ENCODE measurements at places on chromosomes 16 and 17.

DNA sequence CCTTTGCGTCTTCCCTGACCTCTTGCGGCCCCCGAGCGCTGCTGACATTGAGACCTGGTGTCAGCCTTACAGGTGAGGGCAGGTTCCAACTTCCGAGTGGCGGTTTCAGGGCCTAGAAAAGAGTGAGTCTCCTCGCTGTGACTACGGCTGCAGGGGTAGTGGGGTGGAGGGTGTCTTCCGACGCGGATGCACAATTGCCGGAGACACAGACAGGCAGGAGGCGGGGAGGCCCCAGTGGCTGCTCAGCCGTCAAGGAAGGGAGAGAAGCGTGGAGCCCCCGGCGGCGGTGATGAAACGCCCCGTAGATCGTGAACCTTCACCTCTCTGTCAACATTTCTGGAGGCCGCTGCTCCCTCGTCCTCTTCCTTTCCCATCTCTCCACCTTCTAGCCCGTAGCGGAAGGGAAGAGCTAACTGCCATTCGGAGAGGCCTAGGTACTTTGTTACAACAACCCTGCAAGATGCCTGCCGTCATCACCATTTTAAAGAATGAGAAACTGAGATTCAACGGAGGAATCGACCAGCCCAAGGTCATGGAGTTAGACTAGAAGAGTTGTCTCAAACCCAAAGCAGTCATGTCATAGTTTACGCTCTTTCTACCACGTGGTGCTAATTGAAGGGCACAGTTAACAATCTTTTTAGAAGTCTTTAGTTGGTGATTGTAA lies 485 bp downstream of the DNAJA3 start:
- no peak for DNase-seq

DNA sequence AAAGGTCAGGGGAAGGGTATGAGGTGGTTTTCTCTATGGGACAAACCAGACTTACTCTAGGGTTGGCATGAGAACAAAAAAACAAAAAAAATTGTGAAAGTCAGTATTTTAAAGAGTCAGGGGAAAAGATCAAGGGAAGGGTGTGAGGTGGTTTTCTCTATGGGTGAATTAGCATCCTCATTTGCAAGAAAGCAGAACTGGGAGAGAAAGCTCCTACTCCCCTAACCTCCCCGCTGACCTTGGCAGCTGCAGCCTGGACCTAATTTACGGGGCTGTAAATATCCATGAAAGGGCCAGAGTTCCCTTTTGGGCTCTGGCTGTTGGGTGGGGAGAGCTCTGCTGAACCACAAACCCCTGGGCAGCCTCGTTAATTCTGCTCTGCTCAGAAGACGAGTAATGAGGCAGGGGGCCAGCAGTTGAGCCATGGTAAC lies 10.6 kb downstream of the RHBDL3 start:
- DNase-seq = no peak

- DNase-seq = no peak
These were observed 47.7 kb downstream of the CCDC42 start for GRCh38 chr17:8696906-8697305.

DNA sequence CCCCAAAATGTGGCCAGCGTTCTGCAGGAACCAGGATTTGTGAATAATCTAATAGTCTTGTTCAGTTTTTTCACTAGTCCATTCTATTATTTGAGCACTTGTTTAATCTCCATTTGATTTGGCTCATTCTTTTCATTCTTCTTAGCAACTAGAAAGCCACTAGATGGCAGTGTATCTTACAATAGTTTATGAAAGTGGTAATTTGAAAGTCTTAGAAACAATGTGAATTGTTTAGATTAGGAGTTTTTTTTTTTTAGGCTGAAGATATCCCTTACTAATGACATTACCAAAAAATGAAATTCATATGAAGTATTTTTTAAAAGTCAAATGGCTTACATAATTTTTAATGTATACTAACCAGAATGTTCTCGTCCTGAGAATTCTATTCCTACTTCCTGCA lies 6.7 kb downstream of the ERI2 start:
- no peak for DNase-seq

DNA sequence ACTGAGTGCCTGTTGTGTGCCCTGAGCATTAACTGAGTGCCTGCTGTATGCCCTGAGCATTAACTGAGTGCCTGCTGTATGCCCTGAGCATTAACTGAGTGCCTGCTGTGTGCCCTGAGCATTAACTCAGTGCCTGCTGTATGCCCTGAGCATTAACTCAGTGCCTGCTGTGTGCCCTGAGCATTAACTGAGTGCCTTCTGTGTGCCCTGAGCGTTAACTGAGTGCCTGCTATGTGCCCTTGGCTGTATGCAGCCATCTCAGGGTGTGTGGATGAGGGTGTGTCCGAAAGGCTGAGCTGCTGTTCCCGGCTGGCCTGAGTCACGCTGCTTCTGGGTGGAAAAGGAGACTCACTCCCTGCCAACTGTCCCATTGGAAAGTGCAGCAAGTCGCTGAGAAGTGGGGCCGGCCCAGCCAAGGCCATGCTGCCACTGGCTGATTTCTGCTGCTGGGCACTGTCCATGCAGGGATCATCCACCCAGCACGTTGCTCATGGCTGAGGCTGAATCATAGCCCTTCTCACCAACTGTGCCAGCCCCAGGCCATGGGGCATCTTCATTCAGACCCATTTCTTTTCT lies 113.8 kb downstream of the OR1D5 start:
- DNase-seq = no peak

DNA sequence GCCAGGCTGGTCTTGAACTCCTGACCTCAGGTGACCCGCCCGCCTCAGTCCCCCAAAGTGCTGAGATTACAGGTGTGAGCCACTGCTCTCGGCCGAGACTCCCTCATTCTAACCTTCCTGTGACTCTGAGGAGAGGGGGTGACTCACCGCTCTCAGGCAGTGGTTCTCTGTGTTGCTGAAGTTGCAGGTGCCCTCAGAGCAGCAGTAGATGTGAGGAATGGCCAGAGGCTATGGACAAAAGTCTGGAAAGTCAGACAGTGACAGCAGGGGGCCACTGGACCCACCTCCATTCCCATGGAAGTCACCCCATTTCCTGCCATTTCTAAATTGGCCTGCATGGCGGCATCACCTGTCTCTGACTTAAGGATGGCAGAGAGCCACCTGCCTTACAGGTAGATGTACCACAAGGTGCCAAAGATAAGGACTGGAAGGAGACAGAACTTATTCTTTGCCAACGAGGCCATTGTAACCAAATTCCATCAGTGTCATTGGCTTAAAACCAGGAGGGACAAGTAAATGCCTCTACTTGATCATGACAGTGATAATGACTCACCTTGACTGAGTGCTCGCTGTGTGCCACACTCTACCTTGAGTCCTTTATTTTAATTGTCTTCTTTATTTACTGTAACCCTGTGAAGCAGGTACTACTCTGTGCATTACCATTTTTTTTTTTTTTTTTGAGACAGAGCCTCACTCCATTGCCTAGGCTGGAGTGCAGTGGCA lies 15.3 kb upstream of the CNOT1 start:
- DNase-seq = no peak

GRCh38 chr17:58480090-58480489 lies 8.1 kb downstream of the HSF5 start:
- no peak for DNase-seq

GRCh38 chr17:79547586-79547985 lies 63.3 kb downstream of the RBFOX3 start:
- DNase-seq = no peak

DNA sequence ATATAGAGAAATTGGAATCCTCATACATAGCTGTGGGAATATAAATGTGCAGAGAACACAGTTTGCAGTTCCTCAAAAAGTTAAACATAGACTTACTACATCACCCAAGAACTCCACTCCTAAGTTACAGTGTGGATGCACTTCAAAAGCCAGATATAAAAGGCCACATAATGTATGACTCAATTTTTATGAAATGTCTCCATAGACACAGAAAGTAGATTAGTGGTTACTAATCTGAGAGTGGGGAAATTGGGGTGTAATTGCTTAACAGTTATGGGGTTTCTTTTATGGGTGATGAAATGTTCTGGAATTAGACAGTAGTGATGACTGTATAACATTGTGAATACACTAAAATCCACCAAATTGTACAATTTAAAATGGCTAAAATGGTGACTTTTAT lies 60.9 kb downstream of the CACNG1 start:
- no peak for DNase-seq

DNA sequence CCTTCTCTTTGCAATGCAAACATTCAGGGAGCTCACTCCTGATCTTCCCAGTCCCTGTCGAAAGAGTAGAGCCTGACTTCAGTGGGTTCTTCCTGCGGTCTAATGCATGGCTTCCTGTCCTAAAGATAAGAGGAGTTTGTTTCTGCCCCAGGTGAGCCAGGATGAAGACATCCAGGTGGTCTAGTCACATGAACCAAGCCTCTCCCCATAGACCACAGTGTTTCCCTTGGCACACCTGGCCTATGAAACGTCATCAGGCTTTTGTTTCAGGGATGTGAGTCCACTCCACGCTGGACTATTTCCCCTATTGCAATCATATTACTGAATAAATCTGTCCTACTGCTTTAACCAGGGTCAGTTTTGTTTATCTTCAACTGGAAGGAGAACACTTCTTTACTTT lies 21.1 kb downstream of the CES1 start:
- no peak for DNase-seq

DNA sequence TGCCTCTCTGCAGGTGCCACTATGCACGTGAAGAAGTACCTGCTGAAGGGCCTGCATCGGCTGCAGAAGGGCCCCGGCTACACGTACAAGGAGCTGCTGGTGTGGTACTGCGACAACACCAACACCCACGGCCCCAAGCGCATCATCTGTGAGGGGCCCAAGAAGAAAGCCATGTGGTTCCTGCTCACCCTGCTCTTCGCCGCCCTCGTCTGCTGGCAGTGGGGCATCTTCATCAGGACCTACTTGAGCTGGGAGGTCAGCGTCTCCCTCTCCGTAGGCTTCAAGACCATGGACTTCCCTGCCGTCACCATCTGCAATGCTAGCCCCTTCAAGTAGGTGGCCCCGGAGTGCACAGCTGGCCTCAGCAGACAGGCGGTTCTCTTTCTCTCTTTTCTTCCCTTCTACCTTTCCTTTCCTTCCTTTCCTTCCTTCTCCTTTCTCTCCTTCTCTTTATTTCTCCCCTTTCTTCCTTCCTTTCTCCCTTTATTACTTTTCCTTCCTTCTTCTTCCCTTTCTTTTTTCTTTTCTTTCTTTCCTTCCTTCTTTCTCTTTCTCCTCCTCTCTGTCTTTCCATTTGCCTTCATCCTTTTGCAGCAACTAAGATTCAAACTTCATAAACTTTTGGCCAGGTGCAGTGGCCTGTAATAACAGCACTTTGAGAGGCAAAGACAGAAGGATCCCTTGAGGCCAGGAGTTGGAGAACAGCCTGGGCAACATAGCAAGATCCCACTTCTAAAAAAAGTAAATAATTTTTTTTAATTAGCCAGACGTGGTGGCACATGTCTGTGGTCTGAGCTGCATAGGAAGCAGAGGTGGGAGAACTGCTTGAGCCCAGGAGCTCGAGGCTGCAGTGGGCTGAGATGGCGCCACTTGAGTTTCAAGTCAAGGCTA lies 46.7 kb downstream of the SCNN1B start:
- DNase-seq = no peak

GRCh38 chr16:68244903-68245853 lies at the start of gene PLA2G15:
PLA2G15 (plus strand) TSS chr16:68245373; CDS start chr16:68245427, 54 bp downstream.
- DNase-seq = peak; percentile 94

- no peak for DNase-seq
These were observed 12.6 kb upstream of the PRR29 start for GRCh38 chr17:63985387-63986140.

DNA sequence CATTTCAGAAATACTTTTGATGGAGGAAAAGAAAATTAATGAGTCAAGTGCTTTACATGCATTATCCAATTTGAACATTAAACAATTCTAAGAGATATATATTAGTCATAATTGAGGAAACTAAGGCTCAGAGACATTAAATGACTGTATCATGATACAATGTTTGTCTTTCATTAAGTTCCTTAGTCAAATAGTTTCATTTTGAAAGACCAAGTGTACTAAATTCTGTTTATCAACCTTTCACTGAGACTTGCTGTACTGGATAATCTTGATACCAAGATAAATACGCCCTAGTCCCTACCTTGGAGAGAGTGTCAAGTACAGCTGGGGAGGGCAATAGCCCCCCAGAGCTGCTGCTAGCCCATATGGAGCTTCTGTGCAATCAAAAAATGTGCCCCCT lies 24.2 kb downstream of the TOM1L2 start:
- DNase-seq = no peak

- DNase-seq = no peak
These were observed 19.8 kb upstream of the NF1 start for GRCh38 chr17:31074772-31075555.

DNA sequence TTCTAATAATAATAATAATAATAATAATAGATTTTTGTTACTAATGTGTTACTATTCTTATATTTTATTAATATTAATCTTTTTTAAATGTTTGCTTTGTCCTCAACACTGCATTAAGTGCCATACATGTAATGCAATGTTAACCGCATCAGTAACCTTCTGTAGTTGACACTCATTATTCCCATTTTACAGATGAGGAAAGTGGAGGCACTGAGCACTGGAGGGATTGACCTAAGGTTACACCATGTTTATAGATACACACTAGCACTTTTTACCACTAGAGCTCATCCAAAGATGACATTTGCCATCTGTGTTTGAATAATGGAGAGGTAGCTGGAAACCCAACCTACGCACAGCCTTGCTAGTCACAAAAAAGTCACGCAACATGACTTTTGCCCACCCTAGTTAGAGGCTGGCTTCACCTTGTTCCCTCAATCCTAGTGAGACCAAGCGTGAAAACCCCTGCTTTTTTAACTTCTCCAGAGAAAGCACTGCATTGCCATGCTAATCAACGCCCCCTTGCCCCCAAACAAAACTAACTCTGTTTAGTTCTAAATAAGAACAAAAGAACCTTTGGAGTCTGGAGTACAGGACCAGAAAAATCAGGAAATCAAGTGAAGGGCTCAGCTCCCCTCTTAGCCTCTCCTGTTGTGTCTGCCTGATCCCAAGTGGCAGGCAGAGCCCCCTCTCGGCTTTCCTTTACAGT lies 2.3 kb downstream of the ARSG start:
- no peak for DNase-seq

GRCh38 chr17:8665684-8666083 lies 35.2 kb upstream of the MYH10 start:
- no peak for DNase-seq

- no peak for DNase-seq
These were observed 6.2 kb upstream of the CYLD start for GRCh38 chr16:50735629-50736122.

DNA sequence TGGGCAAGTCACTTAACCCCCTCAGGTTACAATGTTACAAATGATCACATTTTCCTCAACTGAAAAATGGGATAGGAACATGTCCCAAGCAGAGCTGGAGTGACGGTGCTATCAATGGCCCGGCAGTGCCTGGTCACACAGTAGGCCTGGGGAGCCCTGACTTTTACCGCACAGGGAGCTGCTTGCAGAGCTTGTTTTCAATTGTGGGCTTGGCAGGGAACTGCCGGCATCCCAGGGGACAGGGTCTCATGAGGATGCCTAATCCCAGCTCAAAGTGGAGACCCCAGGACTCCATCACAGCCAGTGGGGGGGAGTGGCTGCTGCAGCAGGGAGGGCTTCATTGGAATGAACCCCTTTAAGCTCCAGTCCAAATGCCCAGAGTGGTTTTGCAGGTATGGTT lies 11.4 kb downstream of the SNX20 start:
- DNase-seq = no peak
